HTR-8/SVneo (cell line): ENCODE measurements at places on chromosomes 1 and 21.

DNA sequence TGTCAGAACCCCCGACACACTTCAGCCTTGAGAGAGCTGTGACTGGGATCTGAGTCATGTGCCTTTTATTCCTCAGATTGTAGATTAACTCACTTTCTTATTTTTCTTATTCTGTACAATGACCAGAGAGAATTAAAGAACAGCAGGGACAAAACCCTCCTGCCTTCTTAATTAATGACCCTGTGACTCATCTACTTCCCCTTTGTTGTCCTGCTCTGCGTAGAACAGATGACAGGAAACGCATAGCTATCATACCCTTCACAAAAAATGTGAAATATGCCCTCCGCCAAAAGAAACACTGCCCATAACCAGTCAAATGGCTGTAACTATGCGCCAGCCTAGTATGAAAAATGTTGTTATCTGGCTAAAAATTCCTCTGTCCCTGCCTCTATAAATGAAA is 9.1 kb upstream of the PADI2 start:
- peak; percentile 89 for DNase-seq

DNA sequence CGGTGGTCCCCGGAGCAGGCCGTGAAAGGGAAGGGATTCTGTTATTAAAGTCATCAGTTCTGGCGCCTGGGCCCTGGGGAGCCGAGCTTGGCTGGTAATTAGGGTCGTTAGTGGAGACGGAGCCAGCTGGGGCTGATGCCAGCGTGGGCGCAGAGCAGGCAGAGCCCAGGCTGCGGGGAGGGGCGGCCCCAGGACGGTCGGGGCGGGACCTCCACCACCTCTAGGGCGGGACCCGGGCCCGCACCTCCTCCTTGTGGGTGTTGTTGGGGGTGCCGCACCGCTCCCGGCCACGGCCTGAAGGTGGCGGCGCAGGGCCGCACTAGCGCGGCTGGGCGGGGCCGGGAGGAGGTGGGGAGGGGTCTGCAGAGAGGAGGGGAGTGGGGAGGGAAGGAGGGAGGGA is 470.6 kb downstream of the PTPRU start:
- no peak for DNase-seq

- no peak for DNase-seq
Observed at GRCh38 chr1:228684607-228685006, 50.7 kb upstream of the RHOU start.

- DNase-seq: no peak
Observed at GRCh38 chr1:246591504-246591903, 25.2 kb downstream of the CNST start.

- DNase-seq: no peak
Observed at GRCh38 chr1:11602424-11602823, 51.8 kb downstream of the FBXO2 start.

GRCh38 chr1:170823120-170823519 is 112.2 kb upstream of the MROH9 start:
- DNase-seq: no peak

DNA sequence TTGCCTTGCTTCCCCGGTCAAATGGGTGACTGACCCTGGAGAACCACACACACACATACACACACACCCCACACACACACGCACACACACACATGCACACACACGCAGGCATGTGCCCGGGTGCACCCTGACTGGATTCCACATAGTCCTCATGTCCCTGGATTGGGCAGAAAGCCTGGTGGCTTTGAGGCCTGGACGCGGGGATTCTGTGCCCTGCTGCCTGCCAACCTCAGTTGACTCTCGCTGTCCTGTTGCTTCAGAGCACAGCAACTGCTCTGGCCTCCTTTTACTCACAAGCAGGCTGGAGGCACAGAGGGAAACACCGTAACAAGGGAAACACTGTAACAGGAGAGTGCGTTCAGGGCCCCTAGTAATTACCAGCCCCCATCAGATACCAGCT is 6.4 kb downstream of the RORC start:
- no peak for DNase-seq

DNA sequence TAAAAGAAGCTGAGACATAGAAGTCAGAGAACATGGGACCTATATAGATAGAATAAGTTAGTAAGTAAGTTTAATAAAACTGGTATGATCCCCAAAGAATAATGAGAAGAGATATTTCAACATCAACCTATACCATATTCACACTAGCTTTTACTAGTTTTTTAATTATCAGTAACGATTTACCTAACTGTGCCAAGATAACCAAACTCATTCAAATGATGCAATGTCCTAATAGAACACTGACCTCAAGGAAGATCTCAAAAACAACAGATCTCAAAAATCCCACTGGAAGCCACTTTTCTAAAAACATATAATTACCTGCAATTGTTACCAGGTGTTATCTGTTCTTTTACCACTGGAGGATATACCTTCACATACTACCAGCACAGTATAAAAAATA is 38.7 kb downstream of the ANKRD13C start:
- DNase-seq: no peak

DNA sequence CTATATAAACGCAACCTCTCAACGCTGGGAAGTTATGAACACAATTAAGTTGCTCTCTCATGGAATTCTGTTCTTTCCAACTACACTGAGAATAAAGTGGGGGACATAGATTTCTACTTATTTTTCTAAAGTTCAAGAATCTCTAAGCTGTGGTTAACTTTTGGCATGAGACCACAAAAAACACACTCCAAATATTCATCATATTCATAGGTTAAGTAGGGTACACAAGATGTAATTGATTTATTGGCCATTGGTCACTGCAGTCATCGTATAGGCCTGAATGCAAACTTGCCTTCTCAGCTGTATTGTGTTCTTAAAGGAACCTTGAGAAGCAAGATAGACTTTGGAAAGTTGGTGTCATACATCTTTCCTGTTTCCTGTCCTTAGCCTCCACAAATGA is 40.3 kb downstream of the PRRX1 start:
- DNase-seq: no peak

GRCh38 chr1:64246294-64246917 is 43.0 kb downstream of the UBE2U start:
- no peak for DNase-seq

DNA sequence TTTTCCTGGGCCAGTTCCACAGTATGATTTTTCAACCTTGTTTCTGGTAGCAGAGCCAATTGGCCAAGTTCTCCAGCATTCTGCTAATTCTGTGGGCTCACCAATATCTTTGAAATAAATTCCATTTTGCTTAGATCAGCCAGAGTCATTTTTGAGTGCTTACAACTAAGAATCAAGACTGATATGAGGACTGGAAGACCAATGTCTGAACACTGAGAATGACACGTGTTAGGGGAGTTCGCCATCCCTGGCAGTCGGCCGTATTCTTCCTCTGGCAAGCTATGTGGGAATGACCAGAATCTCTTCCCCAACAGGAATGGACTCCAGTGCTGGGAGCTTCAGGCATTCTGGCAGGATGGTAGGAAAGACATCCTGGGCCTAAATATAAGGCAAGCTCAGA is 4.9 kb upstream of the TENT5C start:
- no peak for DNase-seq

- no peak for DNase-seq
Observed at GRCh38 chr1:243548516-243548915, 292.7 kb downstream of the SDCCAG8 start.

GRCh38 chr1:111089638-111090037 is 50.3 kb downstream of the DRAM2 start:
- DNase-seq: no peak

DNA sequence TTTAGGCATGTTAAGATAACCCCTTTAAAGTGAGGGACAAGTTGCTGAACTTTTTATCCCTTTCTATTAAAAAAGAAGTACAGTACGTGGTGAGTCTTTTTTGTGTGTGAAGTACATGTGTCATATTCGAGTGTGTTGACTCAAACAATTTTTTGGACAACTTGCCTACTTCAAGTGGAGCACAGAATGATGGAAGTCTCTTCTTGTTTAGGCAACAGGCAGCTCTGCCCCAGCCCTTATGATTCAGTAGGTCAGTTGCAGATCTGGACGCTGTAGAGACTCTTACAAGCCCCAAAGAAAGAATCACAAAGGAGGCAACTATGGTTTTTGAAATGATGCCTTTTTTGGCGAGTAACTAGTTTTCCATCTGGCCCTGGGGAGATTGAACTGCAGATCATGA is 14.4 kb upstream of the ZFP69B start:
- no peak for DNase-seq

DNA sequence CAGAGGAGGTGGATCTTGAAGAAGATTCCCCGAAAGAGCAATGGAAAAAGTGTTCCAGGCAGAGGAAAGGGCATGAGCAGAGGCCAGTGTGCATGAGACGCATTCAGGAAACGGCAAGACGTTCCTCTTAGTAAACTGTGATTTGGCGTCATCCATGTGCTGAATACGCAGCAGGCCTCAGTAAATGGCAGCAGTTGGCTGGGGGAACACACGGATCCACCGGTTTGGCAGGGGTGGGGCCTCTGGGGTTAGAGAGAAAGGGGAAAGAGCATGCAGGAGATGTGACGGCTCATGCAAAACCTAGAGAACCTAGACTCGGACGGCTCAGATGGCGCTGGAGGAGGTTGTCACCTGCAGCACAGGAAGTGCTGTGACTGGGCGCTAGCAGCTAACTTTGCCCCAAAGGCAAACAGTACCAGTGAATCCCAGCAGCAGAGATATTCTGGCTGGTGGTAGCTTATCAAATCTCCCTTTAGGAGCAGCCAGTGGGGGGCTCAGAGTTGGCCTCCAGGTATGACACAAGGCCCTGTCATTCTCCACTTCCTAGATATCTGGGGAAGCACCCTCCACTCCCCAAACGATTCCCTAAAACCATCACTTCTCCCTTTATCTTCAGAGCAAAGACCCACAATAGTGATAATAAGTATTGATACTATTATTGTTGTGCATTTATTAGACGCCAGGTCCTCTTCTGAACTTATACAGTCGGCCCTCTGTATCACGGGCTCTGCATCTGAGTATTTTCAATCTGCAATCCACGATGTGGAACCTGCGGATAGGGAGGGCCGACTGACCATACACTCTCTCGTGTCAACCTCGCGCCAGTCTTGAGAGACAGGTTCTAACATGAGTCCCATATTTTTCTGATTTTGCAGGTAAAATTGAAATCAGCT is 7.6 kb downstream of the LAPTM5 start:
- DNase-seq: no peak

DNA sequence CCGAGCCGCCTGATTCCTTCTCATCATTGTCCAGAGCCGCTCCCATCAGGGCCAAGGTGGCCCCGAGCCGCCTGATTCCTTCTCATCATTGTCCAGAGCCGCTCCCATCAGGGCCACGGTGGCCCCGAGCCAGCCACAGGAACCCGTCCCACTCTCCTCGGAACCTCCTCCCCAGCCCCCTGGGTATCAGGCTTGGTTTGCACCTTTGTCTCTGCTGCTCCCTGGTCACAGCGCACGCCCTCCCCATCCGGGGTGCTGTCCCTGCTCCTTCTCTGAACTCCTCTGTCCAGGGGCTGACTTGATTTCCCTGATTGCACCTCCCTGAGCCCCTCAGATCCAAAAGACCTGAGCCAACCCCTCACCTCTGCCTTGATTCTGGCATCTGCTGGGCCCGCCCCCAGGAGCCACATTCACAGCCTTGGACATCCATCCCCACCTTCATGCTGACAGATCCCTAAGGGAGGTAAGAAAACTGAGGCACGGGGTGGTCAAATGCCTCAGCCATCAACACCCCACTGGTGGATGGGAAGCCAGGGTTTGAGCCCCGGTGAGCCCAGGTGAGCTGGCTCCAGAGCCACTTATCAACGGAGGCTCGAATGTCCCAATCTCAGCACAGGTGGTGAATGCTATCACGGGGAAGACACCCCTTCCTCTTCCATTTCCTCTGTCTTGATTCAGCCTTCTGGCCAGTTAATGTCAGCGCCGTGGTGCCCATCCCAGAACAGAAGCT is 25.6 kb upstream of the COL18A1 start:
- no peak for DNase-seq

DNA sequence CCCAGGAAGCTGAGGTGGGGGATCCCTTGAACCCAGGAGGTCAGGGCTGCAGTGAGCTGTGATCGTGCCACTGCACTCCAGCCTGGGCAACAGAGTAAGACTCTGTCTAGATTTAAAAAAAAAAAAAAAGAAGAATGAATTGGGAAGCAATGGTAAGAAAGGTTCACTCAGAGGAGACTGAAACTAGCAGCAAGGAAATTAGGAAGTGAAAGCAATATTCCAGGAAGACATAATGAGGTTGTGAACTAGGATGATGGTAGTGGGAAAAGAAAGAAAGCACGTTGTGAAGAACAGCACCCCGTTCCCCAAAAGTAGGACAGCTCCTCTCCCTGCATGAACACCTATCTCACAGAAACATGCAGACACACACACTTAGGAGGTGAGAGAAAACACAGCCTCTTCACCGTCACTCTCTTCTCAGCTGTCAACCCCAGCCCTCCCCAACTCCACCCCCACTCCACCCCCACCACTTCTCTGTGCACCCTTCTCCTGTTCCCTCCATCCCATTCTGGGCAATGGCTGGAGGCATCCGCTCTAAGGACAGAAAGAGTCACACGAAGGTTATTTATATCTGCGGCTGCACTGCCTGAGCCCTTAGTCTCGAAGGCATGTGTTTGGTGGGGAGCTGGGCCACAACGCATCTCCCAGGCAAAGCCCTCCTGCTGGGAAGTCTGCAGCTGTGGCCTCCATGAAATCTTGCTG is 101.8 kb upstream of the LPGAT1 start:
- no peak for DNase-seq

- DNase-seq: peak; percentile 87
Observed at GRCh38 chr1:159924025-159924790, 1.1 kb downstream of the TAGLN2 start.

DNA sequence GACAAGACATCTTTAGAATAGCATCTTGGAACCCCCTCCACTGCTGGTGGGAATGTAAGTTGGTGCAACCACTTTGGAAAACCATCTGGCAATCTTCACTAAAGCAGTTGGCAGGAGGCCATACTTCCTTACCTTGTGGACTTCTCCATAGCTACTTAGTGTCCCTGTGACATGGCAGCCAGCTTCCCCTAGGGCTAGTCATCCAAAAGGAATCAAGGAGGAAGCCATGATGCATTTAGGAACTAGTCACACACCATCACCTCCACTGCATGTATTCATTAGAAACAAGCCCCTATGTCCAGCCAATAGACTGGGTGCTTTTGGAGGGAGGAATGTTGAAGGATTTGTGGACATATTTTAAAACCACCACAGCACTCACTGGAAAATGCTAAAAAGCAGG is 19.9 kb downstream of the MX2 start:
- DNase-seq: no peak

DNA sequence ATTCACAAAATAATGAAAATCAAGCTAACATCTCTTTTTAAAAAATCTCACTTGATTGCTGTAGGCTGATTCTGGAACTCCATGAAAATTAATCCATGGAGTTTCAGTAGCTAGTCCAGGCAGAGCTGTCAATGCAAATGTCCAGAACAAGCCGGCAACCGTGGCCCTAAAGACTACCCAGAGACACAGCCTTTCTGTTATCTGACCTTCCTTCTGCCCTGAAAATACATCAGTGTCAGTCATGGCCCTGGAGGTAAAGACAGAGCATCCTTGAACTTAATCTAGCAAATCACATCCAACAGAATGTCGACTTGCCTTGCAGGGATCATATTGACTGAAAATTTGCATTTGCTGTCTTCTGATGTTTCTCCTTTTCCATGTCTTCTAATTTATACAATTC is 887.4 kb upstream of the B3GALT2 start:
- no peak for DNase-seq

- DNase-seq: no peak
Observed at GRCh38 chr1:100038660-100039287, 69.0 kb downstream of the SLC35A3 start.
